ENCODE measurements at places on chromosomes 6 and 20. TPM values are rescaled to one million over a fixed set of nuclear protein-coding genes. Genes with fewer than 3 reads are reported as not detected.

Gene MEI4
- not detected for total RNA-seq

Gene GPR6
- total RNA-seq, result not detected

Gene DLL1
- total RNA-seq, result 5.3 TPM

Gene CLPSL1
- total RNA-seq, result not detected

Gene SLC35D3
- total RNA-seq, result not detected

DNA sequence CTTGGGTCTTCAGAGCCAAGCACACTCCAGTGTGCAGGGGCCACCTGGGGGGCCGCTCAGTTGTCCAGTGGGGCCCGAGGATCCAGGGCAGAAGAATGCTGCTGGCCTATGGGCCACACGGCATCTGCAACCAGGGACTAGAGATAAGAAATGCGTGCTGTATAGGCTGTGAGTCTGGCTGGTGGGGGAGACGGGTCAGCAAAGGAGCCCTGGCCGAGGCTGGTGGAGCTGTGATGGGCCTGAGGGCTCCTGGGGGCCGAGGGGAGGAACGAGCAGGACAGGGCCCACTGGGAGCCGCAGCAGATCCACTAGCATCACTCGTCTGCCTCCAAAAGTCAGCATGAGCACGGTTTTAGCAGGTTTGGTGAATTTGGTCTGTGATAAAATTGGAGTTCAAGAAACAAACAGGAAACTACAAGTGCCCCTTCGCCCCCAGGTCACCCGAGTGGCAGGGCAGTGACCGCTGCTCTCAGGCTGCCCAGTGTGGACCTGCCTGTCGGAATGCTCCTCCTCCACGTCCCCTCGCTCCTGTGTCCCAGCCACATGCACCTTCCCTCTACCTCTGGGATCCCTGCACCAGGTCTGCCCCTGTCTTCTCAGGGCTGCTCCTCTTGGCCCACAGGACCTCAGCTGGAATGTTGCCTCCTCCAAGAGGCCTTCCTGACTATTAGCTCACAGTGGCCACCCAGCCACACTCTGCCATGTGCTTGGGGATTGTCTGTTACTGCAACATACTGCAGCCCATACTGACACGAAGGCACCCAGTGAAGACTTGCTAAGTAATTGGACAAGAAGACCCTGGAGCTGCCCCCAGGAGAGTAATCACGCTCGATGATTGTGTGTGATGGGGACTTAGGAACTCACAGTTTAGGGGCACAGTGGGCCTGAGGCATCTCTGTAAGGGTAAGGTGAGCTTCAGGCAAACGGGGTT, 10.9 kb downstream of the ACSS1 start:
- peak; percentile 6 for DNase-seq

DNA sequence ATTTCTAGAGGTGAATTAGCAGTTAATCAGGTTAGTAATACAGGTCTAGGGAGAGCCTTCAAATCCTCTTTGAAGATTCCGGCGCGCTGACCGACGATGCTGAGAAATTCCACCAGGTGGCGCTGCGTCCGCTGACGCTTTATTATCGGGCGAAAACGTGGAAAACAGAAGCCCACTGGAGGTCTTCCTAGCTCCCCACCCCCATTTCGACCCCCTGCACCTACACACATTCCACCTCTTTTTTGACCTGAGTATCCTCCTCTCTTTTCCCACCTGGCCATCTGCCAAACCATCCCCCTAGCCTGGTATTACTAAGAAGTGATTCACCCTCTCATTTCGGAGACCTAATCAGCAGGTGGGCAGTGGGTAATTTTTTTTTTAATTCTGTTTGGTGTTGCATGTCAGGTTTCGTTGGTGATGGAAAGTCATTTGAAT, 65.4 kb upstream of the RIN2 start:
- peak; percentile 60 for DNase-seq

- DNase-seq, result no peak
These were observed 273.2 kb downstream of the HIVEP2 start for GRCh38 chr6:142671791-142672190.

GRCh38 chr6:140537834-140538705, 1163.6 kb upstream of the CITED2 start:
- no peak for DNase-seq

DNA sequence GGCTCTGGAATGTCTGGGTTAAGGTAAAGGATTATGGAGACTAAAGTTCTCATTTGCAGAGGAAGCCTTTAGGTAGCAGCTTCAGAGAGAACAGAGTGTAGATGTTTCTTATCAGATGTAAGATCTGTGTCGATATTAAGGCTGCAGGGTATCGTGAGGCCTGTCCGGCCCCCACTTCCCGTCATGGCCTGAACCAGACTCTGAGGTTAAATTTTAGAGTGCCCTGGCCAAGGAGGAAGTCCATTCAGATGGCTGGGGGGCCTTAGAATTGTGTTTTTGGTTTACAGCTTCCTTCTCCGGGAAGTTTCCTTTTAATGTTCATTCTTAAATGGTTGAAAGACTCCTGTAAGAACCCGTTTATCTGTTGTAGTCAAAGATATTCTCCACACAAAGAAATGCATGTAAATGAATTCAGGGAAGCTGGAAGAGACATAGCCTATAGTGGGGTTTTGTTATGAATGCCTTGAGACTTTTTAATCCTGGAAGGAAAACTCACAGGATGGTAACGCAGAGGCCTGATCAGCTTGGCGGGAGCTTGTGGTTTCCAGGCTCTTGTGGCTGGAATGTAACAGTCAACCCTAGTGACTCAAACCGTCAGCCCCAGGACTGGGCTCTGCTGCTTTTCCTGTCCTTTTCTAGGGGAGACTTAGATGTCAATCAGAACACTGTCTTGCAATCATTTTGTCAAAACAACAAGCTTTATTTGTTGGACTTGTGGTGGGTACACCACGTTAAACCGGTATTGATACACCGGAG, 34.7 kb downstream of the KIF25 start:
- no peak for DNase-seq

DNA sequence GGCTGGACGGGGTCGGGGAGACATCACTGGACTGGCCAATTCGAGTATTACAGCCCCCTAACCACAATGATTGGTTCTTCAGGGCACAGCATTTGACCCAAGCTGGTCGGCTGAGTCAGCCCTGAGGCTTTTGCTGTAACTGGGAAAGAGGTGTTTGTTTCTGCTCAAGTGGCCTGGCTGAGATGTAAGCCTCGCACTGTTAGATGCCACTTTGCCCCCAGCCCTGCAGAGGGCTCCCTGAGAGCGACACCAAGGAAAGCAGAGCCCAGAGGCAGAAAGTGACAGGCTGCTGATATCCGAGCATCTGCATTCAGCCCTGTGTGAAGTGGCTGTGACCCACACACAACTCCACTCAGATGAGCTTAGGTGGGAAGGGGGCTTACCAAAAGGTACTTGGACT, 19.4 kb downstream of the ERGIC3 start:
- no peak for DNase-seq

DNA sequence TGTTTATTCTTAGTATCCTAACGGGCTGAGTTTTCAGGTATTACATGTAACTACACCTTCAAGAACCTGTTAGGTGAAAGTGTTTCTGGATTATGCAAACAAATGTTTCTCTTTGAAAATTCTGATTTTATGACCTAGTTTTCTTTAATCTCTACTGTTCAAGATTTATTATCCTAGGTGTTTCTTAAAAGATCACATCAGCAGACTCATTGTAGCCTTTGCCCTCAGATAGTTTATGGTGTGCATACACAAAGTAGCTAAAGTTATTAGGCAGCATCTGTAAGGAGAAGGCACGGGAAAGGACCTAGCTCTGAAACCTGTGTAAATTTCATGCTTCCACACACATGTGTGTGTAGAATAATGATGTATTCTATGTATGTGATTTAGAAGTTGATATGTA, 21.7 kb downstream of the PANK2 start:
- no peak for DNase-seq

DNA sequence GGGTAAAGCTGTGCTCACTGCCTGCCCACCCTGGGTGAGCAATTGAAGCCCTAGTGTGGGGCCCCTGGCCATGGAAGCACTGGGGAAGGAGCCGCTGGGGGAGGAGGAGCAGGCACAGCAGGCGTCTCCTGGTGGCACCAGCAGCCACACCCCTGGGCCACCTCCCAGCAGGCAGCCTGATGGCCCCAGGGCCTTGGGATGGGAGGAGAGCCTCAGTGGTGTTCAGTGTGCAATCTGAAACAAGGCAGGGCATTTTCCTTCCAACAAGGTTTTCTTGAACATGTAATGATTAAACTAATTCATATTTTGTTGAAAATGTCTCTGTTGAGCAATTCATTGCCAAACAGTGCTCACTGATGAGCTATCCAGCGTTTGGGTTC, 151.0 kb downstream of the ZDHHC14 start:
- DNase-seq, result no peak

- DNase-seq, result no peak
These were observed 180.6 kb downstream of the FOXA2 start for GRCh38 chr20:22403632-22404361.
